GM12892 (cell line): ENCODE measurements at places on chromosomes 6 and 20.

- DNase-seq = no peak
These were observed 28.4 kb downstream of the POFUT1 start for GRCh38 chr20:32236048-32236533.

DNA sequence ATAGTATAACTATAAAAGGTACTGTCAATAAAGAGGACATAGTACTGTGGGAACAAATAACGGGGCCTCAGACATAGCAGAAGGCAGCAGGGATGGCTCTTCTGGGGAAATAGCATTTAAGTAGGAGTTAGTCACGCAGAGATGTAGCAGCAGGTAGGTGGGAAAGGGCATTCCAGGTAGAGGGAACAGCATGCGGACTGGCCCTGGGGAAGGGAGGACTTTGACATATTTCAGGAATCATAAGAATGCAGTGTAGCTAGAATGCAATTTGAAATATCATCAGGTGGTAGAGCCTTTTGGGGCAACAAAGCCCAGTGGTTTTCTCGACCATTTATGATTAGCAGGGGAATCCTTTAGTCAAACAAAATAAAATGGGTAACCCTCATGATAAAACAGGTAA lies 191.1 kb downstream of the SLC24A3 start:
- DNase-seq = no peak

DNA sequence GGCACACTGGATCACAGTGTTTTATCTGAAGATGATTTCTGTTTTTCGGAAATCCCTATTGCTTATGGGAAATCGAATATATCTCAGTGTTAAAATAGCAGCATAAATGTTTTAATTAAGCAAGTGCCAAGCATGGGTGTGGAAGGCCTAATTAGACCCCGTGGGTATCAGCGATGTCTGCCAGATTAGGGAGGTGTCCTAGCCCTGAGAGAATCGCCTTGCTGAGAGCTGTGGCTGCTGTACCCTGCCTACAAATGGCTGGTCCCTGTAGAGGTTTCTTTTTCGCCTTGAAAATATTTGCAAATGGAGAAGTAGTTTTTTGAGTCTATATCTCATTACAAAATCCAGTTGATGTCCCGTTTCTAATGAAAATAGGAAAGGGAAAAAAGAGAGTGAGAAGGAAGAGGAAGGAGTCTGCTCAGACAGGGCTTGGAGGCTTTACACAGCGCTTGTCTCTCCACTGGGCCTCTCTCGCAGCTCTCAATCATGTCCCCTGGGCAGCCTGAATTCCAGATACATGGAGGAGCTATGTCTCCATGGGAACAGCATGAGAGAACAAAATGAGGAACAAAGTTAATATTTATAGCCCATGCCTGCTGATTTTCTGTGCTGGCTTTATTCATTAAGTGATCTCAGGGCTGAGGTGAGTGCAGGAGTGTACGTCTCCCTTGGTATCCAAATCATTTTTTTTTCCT lies 35.2 kb upstream of the BCLAF1 start:
- no peak for DNase-seq

DNA sequence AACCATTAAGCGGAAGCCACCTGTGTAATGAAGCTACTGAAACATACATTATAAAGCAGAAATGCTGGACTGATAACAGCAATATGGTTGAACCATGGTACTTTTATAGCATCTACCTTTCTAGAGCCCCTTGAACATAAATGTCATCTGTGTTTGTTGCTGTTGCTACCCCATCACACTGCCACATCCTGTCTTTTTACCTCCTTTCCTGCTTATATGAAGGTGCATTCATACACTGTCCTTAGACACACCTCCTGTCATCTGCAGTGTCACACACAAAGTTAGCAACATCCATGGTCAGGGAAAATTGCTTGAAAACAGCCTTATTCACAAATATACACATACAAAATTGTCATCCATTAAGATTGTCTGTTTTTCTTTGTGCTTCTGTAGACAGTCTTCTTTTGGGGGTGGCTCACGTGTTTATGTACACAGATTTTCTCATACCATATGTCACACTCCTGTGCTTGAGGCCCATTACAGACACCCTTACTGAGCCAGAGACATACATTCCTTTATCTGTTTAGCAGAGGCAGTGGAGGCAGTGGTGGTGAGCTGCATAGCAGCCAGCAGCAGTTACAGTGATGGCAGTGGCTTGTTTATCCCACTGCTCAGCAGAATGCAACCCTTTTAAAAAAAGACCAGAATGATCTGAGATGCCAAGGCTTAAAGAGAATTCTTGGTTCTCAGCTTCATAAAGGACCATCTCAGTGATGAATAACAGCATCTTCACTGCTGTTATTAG lies 25.9 kb downstream of the C6orf62 start:
- no peak for DNase-seq

- no peak for DNase-seq
These were observed 40.2 kb upstream of the INSM1 start for GRCh38 chr20:20327746-20328145.

DNA sequence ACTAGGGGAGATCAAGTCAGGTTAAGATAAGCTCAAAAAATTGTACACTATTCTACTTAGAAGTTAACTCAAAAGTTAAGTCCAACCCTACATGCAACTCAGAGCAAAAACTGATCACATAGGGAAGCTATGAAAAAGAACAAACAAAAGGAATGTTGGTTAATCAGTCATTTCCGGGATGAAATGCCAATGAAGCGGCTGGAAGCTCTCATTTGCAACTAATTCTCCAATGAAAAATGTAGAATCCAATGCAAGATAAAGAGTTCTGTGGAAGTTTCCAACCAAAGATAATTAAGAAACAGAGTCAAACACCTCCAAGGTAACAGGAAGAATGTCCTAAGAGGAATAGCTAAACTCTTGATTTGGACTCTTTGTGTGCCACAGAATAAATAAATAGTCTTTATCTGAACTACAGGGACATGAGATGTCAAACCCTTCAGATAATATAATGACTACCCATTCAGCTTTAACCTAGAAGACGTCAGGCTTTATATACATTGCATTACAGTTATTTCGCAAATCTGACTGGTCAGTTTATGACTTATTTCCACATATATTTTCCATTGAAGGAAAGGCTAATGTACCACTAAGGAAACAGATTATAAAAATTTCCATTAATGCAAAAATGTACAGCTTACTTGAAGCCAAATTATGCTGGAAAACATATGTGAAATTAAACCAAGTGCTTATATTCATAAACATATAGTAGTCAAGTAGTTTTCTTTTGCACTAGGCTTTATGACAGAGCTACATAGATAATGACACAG lies 48.0 kb upstream of the DST start:
- no peak for DNase-seq

DNA sequence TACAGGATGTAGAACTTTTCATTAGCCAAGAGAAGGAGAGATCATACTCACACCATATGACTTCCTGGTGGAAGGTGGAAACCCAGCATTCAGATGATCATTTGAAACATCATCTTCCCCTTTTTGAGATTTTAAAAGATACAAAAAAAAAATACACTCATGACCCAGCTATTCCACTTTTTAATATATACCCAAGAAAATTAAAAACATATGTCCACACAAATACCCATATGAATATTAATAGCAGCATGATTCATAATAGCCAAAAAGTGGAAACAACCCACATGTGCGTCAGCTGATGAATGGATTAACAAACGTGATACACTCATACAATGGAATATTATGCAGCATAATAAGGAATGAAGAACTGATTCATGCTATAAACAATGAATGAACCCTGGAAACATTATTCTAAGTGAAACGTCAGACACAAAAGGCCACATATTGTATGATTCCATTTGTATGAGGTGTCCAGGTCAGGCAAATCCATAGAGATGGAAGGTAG lies 130.0 kb upstream of the SGK1 start:
- DNase-seq = no peak

- DNase-seq = no peak
These were observed 304.2 kb upstream of the PRDM1 start for GRCh38 chr6:105781915-105782314.
